ENCODE measurements at places on chromosomes 5 and 9.

GRCh38 chr5:136067422-136067821 is 38.6 kb downstream of the TGFBI start:
- DNase-seq: no peak

GRCh38 chr5:32541241-32541640 is 44.1 kb upstream of the SUB1 start:
- DNase-seq: no peak

DNA sequence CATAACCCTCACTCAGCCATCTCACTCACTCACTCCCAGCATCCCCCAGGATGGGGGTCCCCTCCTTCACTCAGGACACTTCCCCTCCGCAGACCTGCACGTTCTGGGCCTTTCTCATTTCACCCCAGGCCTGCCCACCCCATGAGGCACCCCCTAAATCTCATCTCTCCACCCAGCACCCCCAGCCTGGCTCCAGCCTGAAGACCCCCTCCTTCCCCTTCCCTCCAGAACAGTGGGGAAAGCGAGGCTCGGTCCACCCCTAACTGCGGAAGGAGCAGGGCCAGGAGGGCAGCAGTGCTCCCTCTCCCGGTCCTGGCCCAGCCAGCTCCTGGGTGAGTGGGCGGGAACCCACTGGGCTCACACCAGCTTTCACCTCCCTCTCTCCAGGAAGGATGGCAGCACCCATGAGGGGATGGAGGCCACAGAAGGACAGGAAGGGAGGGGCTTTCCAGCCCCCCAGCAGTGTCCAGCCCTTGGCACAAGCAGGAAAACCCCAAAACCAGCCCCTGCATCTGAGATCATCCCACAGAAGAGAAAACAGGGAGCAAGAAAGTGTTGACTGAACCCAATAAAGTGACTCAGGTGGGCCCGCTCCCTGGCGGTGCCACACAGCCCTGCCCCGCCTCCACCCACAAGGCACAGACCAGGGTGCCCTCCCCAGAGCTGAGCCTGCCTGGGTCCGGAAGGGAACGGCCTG is 55.0 kb downstream of the LRSAM1 start:
- no peak for DNase-seq

DNA sequence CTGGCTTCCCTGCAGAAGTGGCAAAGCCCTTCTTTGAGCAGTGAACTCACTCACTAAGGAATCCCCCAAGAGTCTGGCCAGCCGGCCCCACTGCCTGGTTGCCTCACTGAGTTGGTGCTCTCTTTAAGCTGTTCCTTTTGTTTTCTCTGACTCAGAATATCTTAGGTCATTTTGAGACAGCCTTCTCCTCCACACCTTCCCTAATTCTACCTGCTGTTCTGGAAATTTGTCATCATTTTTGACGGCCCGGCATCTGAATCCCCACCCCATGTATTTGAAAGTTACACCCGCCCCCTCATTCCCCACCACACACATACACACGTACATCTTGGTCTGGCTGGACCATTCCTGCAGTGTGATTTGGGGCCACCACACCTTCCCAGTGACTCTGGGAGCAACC is 41.8 kb downstream of the FGF1 start:
- no peak for DNase-seq

- no peak for DNase-seq
Measured at GRCh38 chr5:2739360-2740050, 12.0 kb downstream of the IRX2 start.

DNA sequence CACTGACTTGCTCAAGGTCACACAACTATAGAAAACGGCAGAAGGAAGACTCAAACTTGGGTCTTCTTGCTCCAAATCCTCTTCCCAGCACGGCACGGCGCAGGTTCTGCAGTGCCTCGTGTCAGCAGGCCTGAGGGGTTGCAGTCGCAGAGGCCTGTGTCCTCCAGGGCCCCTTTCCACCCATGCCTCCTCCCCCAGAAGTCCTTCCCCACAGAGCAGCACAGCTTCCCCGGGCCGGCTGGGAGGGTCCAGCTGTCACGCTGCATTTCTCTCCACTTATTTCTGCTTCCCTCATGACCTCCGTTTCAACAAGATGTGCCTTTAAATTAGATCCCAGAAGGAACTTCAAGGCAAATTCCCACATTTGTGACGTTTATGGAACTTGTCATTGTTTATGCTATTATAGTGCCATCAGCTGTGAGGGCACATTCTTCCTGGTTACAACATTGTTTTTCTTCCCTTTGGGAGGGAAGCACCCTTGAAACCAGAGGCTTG is 148.4 kb downstream of the C5orf15 start:
- no peak for DNase-seq

GRCh38 chr9:111102793-111103464 is 64.7 kb upstream of the LPAR1 start:
- DNase-seq: no peak

DNA sequence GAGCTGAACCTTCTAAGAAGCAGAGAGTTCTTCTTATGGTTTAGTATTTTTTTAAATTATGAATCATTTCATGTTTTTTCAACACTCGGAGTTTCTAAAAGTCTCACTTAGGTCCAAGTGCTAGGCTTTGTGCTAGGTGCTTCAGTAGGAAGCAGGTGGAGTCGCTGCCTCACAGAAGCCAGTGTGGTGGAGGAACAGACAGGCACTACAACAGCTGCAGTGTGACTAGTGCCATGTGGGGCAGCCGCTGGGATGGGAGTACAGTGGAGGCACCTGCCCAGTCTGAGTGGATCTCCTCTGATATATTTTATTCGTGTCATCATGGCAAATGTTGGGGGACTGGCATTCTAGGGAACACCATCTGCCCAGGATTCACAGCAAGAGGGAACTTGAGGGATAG is 15.3 kb downstream of the PCDHGC5 start:
- DNase-seq: no peak

DNA sequence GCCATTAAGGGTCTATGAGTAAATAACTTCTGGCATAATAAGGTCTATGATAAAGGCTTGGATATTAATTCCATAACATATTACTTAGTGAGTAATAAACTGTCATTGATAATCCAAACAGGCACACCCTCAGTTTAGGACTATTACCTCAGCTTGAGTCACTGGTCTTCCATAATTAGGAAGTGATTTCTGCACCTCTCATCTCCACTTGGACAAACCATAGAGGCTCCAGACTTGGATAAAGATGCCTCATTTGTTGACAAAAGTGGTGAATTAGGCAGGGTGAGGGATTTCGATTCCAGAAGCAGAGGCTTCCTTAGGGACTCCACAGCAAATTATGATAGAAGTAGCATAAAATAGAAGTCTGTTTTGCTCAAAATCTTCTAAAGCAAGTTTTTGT is 127.5 kb upstream of the MTAP start:
- DNase-seq: no peak

DNA sequence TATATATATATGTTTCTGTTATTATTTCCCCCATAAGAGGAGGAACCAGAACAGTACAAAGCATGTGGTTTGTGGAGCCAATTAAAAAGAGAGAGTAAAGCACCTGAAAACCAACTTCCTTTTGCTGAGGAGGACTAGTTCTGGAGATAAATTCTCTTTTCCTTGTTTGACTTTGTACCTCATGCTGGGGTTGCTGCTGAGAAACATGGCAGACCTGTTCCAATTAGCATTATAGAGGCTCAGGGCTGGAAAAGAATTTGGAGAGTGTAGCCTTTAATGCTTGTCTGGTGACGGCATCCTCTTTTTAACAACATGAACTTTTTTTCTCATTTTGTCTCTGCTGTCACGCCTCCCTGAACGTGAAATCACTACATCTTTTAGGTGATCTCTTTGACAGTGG is 32.8 kb upstream of the NMUR2 start:
- no peak for DNase-seq
